Large intestine (tissue), 12 donors: ENCODE measurements at places on chromosomes 12 and 14. TPM values are rescaled to one million over a fixed set of nuclear protein-coding genes. Genes with fewer than 3 reads are reported as not detected.

DNA sequence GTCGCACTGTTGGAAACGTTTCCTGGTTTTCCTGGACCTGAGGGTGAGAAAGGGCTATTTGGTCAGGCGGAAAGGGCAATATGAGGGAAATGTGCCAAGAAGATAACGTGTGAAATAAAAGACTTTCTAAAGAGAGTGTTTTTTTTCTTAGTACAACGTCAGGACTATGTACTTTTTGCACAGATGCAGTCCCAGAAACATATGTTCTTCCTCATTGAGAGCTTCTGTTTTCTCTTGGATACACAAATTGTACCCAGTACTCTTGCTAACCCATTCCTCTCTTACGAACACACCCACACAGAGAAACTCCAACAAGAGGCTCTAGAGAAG is 669 bp upstream of the PKP2 start:
- peaks cover 44% of the 10 kb centered on the region for H3K4me1 ChIP-seq
- H3K27ac ChIP-seq: peak overlapping the region; percentile 81
- DNase-seq: no peak

DNA sequence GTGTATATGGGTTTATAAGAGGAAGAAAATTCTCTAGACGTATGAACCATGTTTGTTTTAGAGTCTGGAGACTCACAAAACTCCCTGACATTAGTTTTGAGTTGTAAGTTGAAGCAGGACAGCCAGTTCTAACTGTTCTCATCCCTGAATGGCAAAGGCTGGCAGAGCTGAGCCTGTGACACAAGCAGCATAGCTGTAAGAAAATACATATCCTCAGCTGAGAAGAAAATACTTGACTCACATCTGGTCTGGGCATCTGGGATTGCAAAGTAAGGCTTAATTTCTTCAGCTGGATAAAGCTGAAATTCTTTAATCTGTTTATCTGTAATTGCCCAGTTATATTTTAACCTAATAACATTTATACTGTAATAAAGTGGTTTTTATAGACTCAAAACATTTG is 156.3 kb downstream of the PELI2 start:
- H3K36me3 ChIP-seq: peaks cover 3% of the 10 kb centered on the region
- H3K4me1 ChIP-seq: no peaks in the 10 kb centered on the region
- H3K4me3 ChIP-seq: no peak overlapping the region
- H3K27ac ChIP-seq: no peak overlapping the region
- DNase-seq: no peak

- H3K36me3 ChIP-seq: no peaks in the 10 kb centered on the region
- no peaks in the 10 kb centered on the region for H3K27me3 ChIP-seq
- H3K4me1 ChIP-seq: no peaks in the 10 kb centered on the region
- no peak overlapping the region for H3K27ac ChIP-seq
- DNase-seq: no peak
Measured at GRCh38 chr12:27866373-27867101, 86.5 kb upstream of the MANSC4 start.

Gene EPYC
- polyA plus RNA-seq: 0.13 TPM
